SW 1271 (cell line): ENCODE measurements at places on chromosomes 2 and 18.

GRCh38 chr2:5372141-5372540 is 320.0 kb upstream of the SOX11 start:
- no peak for DNase-seq

DNA sequence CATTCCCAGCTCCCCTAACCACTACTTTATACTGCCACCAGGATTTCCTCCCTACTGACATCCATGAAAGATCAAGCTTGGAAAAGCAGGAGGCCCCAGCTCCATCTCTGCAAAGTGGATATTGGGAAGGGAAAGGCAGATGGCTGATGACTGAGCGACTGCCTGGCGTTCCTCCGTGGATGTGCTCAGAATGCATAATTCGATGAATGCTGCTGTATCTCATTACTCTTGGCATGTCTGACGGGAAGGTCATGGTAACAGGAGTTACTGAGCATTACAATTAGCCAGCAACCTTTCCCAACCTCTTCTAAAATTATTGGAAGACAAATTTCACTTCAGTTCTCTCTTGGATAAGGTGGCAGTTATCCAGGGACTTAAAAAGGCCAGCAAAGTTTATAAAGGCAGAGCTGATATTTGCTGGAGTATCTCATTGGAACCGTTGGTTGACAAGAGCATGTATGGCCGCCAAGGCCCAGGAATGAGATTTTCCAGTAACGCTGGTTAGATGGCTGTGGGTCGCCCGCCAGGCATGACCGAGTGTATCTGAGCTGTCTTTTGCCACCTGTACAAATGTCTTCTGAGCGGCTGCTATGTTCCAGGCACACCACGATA is 34.5 kb downstream of the KCNE4 start:
- no peak for DNase-seq

DNA sequence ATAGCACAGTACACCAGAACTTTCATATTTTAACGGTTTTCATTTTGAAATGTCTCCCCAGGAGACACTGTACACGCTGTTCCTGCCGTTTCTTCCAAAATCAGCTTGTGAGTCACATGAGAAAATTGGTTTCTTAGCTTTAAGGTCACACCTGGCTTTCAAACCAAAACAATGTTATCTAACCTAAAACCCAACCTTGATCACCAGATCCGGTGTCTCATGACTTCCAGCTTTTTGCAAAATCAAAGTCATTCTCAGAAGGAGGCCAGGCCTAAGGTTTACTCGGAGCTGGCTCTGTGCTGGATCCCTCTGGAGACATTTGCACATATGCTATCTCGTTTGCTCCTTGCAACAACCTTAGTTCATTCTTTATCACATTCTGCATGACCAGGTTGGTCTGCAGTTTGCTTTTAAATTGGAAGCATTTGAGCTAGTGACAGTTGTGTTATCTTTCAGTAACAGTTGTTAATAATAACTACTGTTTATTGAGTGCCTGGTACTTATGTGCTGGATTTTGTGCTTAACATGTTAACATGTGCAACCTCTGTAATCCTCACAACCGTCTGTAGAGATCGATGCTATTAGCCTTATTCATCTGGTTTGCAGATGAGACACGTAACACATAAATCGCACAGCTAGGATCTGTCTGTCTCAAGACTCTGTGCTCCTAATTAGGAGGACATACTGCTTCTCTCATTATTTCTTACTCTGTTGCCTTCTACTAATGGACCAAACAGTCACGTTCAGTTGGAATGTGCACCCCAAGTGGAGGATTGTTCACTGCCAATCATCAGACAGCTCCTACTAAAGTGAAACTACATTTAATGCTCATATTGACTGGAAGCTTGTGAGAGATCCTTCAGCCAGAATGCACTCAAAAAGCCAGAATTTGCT is 105.5 kb downstream of the RNF144A start:
- no peak for DNase-seq

DNA sequence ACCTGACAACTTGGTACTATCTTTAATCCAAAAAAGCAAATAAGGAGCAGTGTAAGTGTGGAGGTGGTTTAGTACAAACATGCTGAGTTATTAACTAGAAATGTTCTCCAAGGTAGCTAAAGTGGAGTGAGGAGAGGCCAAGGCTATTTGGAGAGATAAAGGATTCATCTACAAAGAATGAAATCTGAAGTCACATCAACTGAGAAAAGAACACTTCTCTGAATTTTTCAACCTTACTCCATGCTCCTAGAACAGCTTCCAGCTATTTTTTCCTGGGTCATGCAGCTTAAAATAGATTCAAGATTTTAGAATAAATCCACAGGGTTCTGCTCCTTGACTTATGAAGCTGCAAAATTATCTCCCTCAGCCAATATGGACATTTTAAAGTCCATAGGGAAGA is 18.7 kb downstream of the IMMT start:
- no peak for DNase-seq

GRCh38 chr2:23803264-23803964 is 123.5 kb downstream of the ATAD2B start:
- no peak for DNase-seq

DNA sequence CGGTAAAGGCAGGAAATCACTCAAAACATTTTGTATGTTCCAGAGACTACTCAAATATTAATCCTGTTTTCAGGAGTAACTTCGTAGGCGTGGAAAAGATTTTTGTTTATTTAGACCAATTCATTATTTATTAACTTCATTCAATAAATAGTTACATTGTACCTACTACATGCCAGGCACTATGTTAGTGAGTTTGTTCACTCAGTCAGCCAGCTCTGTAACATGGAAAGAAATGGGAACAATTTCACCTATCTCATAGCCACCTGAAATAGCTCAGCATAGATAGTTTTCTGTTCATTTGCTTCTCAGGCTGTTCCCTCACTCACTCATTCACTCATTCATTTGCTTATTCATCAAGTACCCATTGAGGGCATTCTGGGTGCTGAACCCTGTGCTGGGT is 34.6 kb downstream of the TTC39C start:
- no peak for DNase-seq

GRCh38 chr2:55063713-55064323 is 13.6 kb upstream of the RTN4 start:
- DNase-seq, result no peak

GRCh38 chr2:120878970-120879369 is 143.3 kb downstream of the GLI2 start:
- no peak for DNase-seq

GRCh38 chr2:172214252-172214651 is 111.6 kb upstream of the DLX2 start:
- no peak for DNase-seq

DNA sequence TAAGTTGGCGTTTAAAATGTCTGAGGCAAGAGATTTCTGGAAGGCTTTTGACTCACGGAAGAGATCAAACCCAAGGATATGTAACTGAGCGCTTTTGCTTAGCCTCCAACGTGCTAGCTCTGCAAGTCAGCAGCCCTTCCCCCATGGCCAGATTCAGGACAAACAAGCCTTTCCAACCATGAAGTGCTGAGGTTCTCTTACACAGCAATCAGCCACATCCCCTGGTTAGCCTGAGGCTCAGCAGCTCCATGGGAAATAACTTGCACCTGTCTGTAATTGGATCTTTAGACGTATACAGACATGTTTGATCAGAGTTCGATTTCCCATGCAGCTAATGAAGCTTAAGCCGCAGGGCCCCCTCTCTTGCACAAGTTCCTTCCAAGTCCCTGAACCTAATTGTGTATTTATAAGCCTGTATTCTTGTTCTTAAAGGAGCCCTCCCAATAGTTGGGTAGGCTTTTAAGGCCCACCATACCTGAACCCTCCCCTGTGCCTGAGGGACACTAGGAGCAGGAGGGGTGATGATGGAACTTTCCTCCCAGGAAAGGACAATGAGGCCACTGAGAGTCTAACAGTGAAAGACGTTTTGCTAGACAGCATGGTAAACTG is 2.1 kb upstream of the TMEM131 start:
- no peak for DNase-seq

DNA sequence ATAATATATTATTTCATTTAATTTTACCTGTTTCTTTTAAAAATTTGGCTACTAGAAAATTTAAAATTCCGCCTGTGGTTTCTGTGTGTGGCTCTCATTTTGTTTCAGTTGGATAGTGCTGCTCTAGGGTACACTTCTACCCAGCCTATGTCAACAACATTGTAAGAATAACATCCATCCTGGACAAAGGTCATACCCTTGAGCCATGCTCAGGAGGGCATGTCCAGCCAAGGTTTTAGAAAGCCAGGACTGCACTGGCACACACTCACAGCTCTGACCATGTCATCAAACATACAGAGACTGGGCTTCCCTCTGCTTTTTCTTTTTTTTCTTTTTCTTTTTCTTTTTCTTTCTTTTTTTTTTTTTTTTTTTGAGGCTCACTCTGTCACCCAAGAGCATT is 96.1 kb downstream of the CTIF start:
- DNase-seq, result no peak

DNA sequence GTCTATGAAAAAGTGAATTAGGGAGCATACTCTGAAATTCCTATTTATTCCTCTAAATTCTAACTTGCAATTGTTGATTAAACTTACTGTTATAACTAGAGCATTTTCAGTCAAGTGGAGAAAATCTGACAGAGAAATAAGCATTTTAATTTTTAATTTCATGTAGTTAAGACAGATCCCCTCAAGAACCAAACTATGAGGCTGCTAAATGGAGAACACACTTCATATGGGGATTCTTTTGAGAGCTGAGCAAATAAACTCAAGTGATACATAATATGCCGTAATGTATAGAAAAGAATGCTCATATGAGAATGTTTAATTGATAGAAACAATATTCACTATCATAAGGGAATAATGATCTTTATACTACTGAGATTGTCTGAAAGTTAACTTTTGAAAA is 340.8 kb downstream of the ERBB4 start:
- DNase-seq, result no peak

DNA sequence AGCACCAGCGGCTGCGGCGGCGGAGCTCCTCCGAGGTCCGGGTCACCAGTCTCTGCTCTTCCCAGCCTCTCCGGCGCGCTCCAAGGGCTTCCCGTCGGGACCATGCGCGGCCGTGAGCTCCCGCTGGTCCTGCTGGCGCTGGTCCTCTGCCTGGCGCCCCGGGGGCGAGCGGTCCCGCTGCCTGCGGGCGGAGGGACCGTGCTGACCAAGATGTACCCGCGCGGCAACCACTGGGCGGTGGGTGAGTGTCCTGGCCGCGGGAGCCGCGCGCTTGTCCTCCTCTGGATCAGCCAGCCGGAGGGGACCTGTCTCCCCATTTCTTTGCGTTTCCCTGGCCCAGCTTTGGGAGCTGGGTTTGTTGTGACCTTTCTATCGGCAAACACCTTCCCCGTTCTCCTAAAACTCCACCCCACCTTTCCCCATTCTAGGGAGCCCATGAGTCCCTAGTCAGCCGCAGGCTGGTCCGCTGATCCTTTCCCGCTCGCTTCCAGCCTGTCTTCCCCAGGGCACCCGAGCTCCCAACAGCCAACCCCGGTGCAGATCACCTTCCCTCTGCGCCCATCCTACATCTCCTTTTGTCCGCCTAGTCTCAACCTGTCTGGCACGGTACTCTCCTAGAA is 316 bp downstream of the GRP start:
- no peak for DNase-seq

DNA sequence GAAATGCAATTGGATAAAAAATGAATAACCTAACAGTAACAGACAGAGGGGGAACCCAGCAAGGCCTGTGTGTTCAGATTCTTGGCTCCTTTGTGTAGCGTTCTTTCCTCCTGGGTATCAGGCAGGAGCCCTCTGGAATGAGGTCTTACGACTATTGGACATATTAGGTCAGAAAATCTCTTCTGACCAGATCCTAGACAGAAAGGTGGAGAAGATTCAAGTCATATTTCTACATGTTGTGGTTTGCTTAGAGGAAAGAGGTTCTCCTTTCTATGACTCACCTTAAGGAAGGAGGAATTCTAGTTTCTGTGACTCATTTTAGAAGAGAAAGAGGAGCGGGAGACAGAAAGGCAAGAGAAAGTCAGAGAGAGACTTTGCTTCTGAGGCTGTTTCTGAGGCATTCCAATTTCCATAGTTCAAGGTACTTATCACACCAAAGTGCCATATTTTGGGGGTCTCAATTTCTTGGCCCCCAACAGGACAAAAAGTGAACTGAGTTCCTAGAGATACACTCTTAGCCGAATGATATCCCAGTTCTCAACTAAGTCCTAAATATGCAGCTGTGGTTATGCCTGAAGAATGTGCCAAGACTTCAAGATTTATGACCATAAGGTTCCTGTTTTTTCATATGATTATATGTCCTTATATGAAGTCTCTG is 618.6 kb downstream of the ZEB2 start:
- DNase-seq, result peak; percentile 10

DNA sequence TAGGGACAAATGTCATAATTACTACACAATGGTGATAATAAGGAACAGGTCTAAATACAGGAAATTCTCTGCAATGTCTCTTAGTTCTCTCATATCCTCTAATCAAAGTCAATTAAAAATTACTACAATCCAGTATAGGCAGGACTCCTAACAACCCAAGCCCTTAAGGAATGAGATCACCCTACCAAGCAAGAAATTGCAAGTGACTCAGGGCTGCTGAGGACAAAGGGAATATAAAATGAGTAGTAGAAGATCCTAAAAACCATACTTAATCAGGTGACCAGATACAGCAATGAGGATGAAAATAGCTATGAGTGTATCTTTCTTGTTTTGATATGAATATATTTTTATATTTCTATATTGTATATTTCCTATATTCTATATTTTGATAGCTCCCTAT is 250.0 kb upstream of the DCC start:
- DNase-seq, result no peak

- DNase-seq, result no peak
Measured at GRCh38 chr2:1510176-1510575, 96.9 kb downstream of the TPO start.

- no peak for DNase-seq
Measured at GRCh38 chr2:149586063-149586462, 1.5 kb downstream of the MMADHC start.

- DNase-seq, result no peak
Measured at GRCh38 chr2:186407611-186408010, 78.4 kb upstream of the ZC3H15 start.

- no peak for DNase-seq
Measured at GRCh38 chr2:199465988-199466691, 8.4 kb upstream of the SATB2 start.

DNA sequence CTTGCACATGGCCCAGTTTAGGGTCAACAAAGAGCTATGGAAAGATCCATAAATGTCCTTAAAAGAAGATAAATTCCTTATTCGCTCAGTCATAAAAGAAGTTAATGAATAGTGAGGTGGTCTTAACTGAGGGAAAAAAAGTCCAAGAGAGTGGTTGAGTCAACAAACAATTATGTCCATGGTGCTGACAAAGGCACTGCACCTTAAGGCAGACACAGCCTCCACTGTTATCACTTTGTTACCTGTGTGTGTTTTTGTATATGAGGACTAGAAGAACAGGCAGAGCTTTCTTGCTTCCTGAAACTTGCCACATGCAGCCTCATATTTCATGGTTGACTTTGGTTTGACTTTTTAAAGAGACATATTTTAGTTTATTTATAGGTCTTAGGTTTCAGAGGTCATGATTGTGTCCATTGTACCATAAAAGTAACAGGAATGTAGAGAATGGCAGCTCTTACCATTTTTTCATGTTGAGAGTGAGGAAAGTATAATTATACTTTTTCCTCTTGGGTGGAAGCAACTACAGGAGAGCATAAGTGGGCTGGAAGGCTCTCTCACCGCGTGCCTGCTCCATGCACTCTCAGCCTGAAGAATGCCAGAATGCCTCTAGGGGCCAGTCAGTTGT is 93.6 kb downstream of the XRCC5 start:
- DNase-seq, result no peak

- no peak for DNase-seq
Measured at GRCh38 chr2:224573724-224574123, 11.4 kb downstream of the CUL3 start.

GRCh38 chr2:222269132-222269531 is 29.7 kb downstream of the PAX3 start:
- no peak for DNase-seq
